ENCODE measurements at places on chromosomes 13 and 19.

GRCh38 chr19:43469160-43469480, 3.7 kb upstream of the LYPD3 start:
- no peak for DNase-seq

DNA sequence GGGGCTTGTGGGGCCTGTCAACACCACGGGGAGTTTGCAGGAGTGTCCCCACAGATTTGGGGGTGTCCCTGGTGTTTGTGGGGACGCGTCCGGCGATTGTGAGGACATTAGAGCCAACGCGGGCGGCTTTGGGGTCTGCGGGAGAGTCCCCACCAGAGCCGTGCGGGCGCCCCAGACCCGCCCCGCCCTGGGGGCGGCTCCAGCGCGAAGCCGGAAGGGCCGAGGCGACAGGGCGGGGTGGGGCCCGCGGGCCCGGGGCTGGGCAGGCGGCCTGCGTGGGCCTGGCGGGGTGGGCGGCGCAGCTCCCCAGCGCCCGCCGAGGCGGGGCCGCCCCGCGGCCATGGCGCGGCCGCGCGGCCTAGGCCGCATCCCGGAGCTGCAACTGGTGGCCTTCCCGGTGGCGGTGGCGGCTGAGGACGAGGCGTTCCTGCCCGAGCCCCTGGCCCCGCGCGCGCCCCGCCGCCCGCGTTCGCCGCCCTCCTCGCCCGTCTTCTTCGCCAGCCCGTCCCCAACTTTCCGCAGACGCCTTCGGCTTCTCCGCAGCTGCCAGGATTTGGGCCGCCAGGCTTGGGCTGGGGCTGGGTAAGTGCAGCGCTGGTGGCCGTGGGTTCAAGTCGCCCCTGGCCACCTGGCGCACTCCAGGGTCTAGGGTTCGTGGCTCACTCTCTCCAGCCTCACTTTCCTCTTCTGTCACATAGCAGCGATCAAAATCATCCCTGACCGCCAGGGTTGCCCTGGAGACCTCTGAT, 10.3 kb downstream of the PDE4A start:
- DNase-seq = no peak

DNA sequence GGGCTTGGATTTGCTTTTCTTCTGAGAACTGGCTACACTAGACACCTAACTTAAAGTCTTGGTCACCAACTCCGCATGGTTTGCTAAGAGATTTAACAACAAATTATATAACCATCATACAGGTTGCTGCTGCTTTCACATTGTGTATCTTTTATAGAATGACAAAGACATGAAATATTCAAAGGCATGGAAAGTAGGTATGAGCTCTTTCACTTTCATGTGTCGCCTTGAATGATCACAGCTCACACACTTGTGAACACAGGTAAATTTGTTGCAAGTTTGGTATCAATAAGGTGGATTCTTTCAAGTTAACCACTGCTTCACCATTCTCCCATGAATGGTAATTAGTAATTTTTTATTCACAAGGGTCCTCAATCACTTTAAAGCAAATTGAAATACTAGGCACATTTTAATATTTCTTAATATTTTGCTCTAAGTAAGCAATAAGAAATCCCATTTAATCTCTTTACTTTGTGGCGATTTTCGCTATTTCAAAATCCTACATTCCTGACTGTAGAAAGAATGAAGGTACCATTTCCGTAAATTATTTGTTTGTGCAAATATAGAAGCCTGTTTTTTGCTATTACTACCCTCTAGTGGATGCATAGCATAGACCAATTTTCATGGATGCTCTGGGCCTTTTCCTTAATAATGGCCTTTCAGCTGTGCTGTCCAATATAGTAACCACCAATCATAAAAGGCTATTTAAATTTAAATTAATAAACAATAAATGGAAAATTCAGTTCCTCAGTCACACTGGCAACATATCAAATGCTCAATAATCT, 45.5 kb upstream of the FREM2 start:
- DNase-seq = no peak

- DNase-seq = peak; percentile 40
These were observed at the start of gene IQCN for GRCh38 chr19:18274219-18274780. Gene IQCN, minus strand, starts transcription at chr19:18274452. Its CDS starts 4,974 bp downstream, at chr19:18269478.

DNA sequence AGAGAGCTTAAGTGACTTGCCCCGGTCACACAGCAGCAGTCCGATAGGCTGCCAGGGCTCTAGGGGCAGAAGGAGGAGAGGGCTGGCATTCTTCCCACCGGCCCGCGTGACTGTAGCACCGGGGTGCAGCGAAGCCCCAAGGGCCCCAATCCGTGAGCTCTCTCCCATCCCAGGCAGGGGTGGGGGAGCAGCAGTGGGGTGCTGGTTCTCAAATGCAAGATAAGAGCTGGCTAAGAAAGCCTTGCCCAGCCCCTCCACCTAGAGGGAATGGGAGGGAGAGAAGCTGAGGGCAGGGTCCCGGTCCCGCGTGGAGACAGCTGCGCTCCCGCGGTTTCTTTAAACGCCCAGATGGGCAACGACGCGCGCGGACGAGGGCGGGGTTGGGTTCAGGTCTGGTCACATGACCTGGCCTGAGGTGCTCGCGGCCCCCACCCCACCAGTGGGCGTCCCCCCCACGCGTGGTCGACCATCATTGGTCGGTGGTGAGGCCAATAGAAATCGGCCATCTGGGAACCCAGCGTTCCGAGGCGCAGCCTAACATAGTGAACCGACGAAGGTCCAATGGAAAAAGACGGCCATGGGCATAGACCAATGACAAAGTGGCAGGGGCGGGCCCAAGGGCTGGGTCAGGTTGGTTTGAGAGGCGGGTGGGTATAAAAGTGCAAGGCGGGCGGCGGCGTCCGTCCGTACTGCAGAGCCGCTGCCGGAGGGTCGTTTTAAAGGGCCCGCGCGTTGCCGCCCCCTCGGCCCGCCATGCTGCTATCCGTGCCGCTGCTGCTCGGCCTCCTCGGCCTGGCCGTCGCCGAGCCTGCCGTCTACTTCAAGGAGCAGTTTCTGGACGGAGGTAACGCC, at the start of gene CALR:
Gene CALR, plus strand, starts transcription at position 683 of the 852 bp plus-strand sequence. Its CDS starts 71 bp downstream, at position 754.
- DNase-seq = peak; percentile 97

GRCh38 chr13:24784319-24784718, 20.4 kb downstream of the RNF17 start:
- DNase-seq = no peak

GRCh38 chr13:66675620-66676019, 554.5 kb downstream of the PCDH9 start:
- peak; percentile 54 for DNase-seq

GRCh38 chr13:35927567-35928021, 203.6 kb downstream of the DCLK1 start:
- peak; percentile 84 for DNase-seq

DNA sequence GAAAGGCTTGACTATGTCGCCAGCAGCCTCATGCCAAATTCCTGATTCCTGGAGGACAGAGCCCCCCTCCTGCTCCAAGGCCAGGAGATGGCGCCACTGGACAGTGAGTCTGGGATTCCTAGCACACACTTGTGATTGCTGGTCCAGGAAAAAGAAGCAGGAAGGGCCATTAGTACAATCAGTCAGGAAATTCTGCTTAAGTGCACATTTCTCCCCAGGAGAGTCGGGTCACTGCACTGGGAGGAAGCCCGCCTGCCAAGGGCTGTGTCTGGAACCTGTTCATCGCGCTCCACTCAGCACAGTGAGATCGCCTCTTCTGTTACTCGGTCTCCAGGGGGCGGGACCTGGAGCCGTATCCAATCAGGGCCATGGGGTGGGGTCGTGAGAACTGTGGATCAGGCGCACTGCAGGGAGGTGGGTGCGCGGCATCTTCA, 65.1 kb downstream of the ZNF823 start:
- DNase-seq = peak; percentile 66

- no peak for DNase-seq
These were observed 706 bp downstream of the P2RY11 start for GRCh38 chr19:10112037-10112761.

- DNase-seq = peak; percentile 65
These were observed 20.6 kb upstream of the TNFSF11 start for GRCh38 chr13:42553098-42554046.

DNA sequence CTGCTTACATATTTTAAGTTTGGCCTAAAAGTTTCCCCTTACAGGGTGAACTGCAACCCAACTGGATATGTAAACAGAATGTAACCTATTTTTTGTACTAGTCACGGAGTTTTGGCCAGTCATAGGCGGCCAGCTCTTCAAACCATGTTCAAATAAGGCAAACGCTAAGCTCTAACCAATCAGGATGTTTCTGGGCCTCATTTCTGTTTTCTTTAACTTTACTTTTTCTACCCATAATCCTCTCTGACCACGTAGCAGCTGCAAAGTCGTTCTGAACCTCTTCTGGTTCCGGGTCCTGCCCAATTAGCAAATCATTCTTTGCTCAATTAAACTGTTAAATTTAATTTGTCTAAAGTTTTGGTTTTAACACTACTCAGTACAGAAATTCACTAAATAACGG, 8.2 kb upstream of the ZMYM2 start:
- DNase-seq = no peak

DNA sequence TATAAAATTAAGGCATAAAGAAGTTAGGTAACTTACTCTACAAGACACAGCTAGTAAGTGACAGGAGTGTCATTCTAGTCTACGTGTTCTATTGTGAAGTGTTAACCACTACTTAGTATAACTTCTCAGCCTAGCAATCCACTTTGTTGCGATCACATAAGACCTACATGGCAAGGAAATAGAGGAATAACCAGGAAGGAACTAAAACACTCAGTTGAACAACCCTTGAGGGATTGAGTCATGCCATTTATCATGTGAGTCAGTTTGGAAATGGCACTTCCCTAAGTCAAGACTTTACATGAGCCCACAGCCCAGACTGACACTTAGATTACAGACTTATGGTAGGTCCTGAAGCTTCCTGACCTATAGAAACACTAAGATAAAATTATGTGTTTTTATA, 279.5 kb upstream of the PCDH20 start:
- DNase-seq = peak; percentile 82

DNA sequence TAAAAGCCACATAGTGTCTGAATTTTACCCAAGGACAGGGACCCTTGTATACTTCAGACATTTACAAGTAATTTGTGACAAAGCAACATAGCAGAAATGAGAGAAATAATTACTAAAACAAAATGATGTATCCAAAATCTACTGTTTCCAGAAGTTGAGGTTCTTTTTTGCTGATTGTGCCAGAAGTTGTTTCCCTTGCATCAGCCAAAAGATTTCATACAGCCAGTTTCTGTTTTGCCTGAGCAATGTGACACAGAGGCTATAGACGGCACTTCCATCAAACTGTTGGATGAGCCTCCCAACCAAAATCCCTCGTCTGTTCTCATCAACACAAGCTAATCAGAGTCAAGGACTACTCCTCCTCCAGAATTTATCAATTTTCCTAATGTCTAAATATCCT, 913.2 kb upstream of the GPC6 start:
- DNase-seq = no peak

DNA sequence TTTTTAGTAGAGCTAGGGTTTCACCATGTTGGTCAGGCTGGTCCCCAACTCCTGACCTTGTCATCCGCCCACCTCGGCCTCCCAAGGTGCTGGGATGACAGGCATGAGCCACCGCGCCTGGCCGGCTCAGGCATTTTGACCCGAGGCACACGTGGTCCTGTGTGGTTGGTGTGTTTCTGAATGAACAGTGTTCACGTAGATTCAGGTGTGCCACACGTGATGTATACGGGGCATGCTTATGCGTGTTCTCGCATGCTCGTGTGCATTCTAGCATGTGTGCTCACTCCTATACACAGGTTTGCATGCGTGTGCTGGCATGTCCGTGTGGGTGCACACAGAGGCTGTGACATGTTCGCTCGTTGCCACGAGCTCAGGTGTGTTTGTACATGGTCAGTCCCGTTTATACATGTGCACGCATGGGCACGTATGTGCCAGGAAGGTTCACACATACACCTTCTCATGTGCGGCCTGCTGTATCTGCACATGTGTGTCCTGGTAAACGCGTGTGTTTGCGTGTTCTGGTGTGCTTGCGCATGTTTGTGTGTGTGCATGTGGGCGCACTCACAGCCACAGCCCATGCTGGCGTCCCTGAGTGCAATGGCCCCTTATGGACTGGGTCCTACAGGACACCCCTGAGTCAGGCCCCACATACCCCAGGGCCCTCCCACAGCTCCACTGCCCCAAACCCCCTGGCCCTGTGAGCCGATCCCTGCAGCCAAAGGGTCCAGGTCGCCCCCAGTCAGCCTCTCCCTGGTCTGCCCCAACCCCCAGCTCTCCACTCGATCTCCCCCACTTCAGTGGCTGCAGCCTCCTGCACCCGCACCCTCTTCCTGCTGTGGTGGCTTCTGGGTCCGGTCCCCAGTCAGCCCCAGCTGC, 20.6 kb upstream of the TCF3 start:
- no peak for DNase-seq

- no peak for DNase-seq
These were observed 284.5 kb downstream of the KCNRG start for GRCh38 chr13:50299546-50300249.

DNA sequence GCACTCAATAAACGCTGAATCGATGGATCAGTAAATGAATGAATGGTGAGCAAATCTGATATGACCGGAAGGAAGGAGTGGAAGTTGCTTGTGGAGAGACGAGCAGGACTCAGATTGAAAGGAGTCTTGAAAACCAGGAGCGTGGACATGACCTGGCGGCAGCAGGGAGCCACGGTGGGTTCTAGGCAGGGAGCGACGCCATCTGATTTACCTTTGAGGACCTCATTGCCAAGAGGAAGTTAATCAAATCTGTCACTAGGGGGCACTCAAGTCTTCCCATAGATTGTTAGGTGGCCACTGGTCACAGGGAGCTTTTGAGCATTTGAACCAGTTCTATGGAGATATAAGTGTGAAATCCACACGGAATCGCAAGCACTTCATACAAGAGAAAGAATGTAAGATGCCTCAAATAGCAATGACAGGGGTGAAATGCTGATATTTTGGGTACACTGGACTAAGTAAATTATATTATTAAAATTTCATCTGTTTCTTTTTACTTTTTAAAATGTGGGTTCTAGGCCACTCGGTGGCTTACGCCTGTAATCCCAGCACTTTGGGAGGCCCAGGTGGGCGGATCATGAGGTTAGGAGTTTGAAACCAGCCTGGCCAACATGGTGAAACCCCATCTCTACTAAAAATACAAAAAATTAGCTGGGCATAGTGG, 9.2 kb upstream of the FBN3 start:
- DNase-seq = peak; percentile 76

GRCh38 chr13:35855531-35856019, 275.6 kb downstream of the DCLK1 start:
- peak; percentile 73 for DNase-seq

DNA sequence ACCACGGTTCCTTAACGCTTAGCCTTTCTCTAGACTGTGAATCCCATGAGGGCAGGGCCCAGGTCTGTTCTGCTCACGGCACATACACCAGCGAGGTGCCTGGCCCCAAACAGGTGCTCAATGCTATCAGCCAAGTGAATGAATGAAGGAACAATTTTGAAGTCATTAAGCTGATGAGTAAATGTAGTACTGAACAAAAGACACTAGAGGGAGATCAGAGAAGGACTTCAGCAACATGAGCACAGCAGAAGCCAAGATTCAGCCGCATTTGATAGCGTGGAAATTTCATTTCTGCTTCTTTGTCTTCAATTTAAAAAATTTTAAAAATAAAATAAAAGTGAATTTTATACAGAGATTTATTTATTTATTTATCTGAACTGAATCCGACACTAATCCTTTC, 20.1 kb upstream of the MYO16 start:
- peak; percentile 15 for DNase-seq
